ENCODE measurements at places on chromosomes 6 and 20. TPM values are rescaled to one million over a fixed set of nuclear protein-coding genes. Genes with fewer than 3 reads are reported as not detected.
A peak's percentile ranks its signal among the peaks of the same experiment; 100 is the strongest.

- no peaks in the 10 kb centered on the region for H3K36me3 ChIP-seq
- peaks cover 13% of the 10 kb centered on the region for H3K4me1 ChIP-seq
- no peak overlapping the region for H3K4me3 ChIP-seq
- H3K27me3 ChIP-seq: no peaks in the 10 kb centered on the region
Measured at GRCh38 chr6:54053881-54054391, 57.3 kb upstream of the MLIP start.

FAM209A gene
- 0.21 TPM for polyA plus RNA-seq

- H3K4me1 ChIP-seq: peaks cover 11% of the 10 kb centered on the region
- H3K36me3 ChIP-seq: no peaks in the 10 kb centered on the region
- peak; percentile 42 for DNase-seq
- H3K27ac ChIP-seq: no peak within 1 kb of the TSS
- H3K4me3 ChIP-seq: peak within 1 kb of the TSS; percentile 32
Measured at GRCh38 chr6:70956451-70957283, at the start of gene B3GAT2. TSS of gene B3GAT2 (minus strand) at chr6:70957060. CDS start at chr6:70956429, 631 bp downstream.

DNA sequence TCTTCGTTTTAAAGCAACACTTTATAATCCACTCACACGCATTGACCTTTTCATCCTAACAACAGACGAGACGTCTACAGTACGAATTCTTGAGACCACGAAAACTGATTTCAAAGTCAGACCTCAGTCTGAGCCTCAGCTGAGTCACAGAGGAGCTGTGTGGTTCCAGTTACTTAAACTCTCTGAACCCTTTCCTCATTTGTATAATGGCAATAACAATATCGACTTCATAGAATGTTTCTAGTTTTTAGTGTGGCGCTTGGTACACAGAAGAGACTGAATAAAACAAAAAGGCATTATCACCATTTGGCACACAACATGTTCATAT is 236.9 kb downstream of the ATXN1 start:
- H3K36me3 ChIP-seq: peaks cover 15% of the 10 kb centered on the region
- H3K4me3 ChIP-seq: no peak overlapping the region
- no peak overlapping the region for H3K27ac ChIP-seq
- no peak for DNase-seq
- H3K4me1 ChIP-seq: no peaks in the 10 kb centered on the region
- H3K27me3 ChIP-seq: no peaks in the 10 kb centered on the region

DNA sequence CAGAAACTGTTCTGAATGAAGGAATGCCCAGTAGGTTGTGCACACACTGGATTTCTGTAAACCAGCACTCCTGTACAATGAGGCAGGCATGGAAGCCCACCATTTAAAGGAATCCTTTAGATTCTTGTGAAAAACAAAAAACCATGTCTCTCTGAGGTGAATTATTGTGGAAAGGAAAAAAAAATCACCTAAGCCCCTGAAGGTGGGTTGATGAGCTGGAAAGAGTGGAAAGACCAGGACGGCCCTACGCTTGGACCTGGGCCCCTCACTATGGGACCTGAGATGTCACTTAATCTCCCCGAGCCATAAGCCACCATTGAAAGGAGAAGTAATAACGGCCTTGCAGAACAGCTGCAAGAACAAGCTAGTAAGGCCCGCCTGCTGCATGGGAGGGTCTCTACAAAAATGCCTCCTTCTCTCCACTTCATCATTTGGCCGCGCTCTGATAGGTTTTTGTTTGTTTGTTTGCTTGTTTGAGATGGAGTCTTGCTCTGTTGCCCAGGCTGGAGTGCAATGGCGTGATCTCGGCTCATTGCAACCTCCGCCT is 68.8 kb downstream of the RAB44 start:
- H3K27ac ChIP-seq: no peak overlapping the region
- no peaks in the 10 kb centered on the region for H3K4me1 ChIP-seq
- H3K4me3 ChIP-seq: no peak overlapping the region
- DNase-seq: no peak
- no peaks in the 10 kb centered on the region for H3K27me3 ChIP-seq

GRCh38 chr6:144659202-144660182 is 374.4 kb downstream of the UTRN start:
- no peak for DNase-seq
- peak overlapping the region; percentile 18 for H3K4me3 ChIP-seq
- no peaks in the 10 kb centered on the region for H3K27me3 ChIP-seq
- peaks cover 33% of the 10 kb centered on the region for H3K4me1 ChIP-seq

DNA sequence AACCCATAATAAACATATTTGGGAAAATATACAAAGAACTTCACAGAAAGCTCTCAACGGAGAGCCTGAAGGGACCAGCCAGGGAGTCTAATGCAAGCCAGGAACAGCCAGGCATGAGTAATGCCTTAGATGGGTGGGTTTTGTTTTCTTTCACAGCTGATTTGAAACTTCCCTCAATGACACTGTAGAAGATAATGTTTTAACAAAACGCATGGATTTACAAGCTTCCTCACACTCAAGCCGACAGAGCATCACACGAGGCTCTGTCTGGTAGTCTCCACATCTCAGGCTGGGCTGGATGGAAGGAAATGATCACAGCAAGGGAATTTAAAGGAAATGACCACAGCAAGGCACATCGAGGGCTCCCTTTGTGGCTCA is 113.9 kb downstream of the GMPR start:
- H3K36me3 ChIP-seq: no peaks in the 10 kb centered on the region
- no peak for DNase-seq
- H3K4me3 ChIP-seq: no peak overlapping the region
- H3K27ac ChIP-seq: peak overlapping the region; percentile 3
- no peaks in the 10 kb centered on the region for H3K4me1 ChIP-seq

DNA sequence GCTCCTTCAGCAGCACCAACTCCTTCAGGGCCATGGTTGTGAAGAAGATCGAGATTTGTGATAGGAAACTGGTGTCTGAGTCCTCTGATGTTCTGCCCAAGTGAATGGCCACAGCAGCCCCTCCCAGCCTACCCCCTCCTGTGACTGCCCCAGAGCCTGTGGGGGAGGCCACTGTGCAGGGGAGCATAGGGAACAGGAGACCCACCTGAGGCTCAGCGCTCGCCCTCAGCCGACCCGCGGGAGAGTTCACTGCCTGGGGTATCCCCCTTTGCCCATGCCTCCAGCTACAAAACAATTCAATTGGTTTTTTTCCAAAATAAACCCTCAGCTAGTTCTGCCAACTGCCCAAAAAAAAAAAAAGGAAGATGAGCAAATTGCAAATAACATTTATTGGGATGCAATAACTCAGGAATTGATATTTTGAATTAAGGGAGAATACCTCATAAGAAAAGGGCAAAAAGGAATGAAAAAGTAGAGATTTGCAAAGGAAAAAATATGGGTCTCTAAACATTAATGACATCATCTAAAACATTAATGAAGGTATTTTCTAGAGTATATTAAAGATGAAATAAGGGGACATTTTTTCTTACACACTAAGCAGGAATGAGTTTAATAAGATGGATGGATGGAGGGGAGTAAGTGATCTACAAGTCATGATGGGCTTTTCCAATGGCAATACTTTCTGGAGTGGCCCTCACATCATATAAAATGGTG is 46.1 kb downstream of the KIAA0319 start:
- no peak overlapping the region for H3K27ac ChIP-seq
- no peaks in the 10 kb centered on the region for H3K4me1 ChIP-seq
- H3K36me3 ChIP-seq: no peaks in the 10 kb centered on the region

- H3K27me3 ChIP-seq: no peaks in the 10 kb centered on the region
- H3K4me3 ChIP-seq: no peak overlapping the region
- DNase-seq: no peak
- H3K36me3 ChIP-seq: no peaks in the 10 kb centered on the region
- H3K27ac ChIP-seq: no peak overlapping the region
Measured at GRCh38 chr20:31817461-31817860, 1.7 kb upstream of the MYLK2 start.

IMPG1 gene
- polyA plus RNA-seq: 3.4 TPM

HLA-DQA2 gene
- 1.8 TPM for polyA plus RNA-seq

MRAP2 gene
- polyA plus RNA-seq: 1.7 TPM

DNA sequence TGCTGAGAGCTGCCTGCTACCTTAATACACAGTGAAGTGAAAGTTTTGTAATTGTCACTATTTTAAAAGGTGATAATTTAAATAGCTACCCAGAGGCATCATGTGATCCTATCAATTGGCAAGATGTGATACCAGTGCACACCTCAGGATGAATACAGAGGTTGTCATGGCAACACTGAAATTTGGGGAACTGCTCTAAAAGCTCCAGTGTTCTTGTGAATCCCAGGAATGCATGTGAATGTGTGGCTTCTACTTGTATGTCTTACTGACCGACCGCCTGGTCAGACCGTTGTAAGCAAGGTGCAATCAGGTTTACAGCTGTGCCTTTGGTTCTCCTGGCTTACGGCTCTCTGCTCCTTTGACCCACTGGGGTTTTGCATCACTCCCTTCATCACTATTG is 146.3 kb upstream of the GJE1 start:
- no peaks in the 10 kb centered on the region for H3K4me1 ChIP-seq
- H3K27ac ChIP-seq: no peak overlapping the region
- H3K27me3 ChIP-seq: no peaks in the 10 kb centered on the region
- H3K4me3 ChIP-seq: no peak overlapping the region
- no peak for DNase-seq

- no peaks in the 10 kb centered on the region for H3K27me3 ChIP-seq
- no peak overlapping the region for H3K4me3 ChIP-seq
- peak overlapping the region; percentile 68 for H3K27ac ChIP-seq
- peak; percentile 87 for DNase-seq
- H3K36me3 ChIP-seq: no peaks in the 10 kb centered on the region
- peaks cover 39% of the 10 kb centered on the region for H3K4me1 ChIP-seq
Measured at GRCh38 chr6:113352831-113353230, 504.3 kb upstream of the MARCKS start.

DNA sequence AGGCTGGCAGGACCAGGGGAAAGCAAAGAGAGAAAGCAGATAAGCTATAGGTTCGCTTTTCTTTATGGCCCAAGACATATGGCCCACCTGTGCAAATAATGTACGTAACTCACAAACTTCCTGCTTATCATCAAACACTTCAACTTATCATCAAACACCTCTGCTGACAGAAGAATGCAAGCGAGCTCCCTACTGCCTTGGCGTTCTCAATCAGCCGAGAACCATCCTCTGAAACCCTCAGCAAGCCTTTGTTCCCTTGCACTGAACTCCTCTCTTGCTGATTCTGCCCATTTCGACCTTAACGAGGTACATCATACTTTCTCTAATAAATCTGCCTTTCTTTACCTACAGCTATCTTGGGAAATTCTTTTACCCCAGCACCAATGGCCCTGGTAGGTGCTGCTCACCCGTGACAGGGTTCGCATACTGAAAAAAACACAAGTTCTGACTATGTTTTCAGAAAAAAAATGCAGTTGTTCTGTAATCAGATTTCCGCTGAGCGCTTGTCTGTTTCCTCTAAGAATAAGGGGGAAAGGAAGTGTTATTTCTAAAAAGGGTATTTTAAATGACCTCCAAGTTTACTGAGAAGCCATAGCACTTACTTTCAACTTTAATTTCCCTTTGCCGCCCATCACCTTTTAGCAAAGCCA is 28.3 kb downstream of the SERPINB6 start:
- H3K27me3 ChIP-seq: no peaks in the 10 kb centered on the region
- peaks cover 6% of the 10 kb centered on the region for H3K4me1 ChIP-seq
- DNase-seq: no peak
- H3K27ac ChIP-seq: no peak overlapping the region
- H3K4me3 ChIP-seq: no peak overlapping the region
- peaks cover 13% of the 10 kb centered on the region for H3K36me3 ChIP-seq

MTO1 gene
- polyA plus RNA-seq: 24.0 TPM

XKR7 gene
- polyA plus RNA-seq: 0.81 TPM

DNA sequence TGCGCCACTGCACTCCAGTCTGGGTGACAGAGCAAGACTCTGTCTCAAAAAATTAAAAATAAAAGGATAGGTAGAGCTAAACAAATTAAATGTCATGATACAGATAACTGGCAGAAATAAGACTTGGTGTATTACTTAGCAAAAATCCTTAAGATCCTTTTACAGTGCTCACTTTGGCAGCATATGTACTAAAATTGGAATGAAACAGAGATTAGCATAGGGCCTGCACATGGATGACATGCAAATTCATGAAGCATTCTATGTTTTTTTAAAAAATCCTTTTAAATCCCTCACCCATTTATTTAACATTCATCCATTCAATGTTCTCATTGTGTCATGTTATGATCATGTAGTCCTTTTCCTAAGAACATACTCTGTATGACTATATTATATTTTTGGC is 528.8 kb downstream of the CD83 start:
- no peak for DNase-seq
- no peaks in the 10 kb centered on the region for H3K27me3 ChIP-seq
- H3K27ac ChIP-seq: no peak overlapping the region
- no peaks in the 10 kb centered on the region for H3K4me1 ChIP-seq
- no peaks in the 10 kb centered on the region for H3K36me3 ChIP-seq

DNA sequence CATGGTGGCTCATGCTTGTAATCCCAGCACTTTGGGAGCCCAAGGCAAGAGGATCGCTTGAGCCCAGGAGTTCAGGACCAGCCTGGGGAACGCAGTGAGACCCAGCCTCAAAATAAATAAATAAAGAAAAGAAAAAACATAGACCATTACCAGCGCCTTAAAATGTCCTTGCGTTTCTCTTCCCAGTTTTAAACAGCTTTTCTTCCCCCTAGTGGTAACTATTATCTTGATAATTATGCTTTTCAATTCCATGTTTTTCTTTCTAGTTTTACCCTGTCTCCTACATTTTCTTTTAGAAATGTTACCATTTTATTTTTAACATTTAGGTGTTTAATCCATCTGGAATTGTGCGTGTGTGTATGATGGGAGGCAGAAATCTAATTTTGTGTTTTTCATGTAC is 24.4 kb downstream of the DNAH8 start:
- H3K36me3 ChIP-seq: no peaks in the 10 kb centered on the region
- peaks cover 2% of the 10 kb centered on the region for H3K27me3 ChIP-seq
- no peak overlapping the region for H3K27ac ChIP-seq
- H3K4me1 ChIP-seq: no peaks in the 10 kb centered on the region
- H3K4me3 ChIP-seq: no peak overlapping the region

DNA sequence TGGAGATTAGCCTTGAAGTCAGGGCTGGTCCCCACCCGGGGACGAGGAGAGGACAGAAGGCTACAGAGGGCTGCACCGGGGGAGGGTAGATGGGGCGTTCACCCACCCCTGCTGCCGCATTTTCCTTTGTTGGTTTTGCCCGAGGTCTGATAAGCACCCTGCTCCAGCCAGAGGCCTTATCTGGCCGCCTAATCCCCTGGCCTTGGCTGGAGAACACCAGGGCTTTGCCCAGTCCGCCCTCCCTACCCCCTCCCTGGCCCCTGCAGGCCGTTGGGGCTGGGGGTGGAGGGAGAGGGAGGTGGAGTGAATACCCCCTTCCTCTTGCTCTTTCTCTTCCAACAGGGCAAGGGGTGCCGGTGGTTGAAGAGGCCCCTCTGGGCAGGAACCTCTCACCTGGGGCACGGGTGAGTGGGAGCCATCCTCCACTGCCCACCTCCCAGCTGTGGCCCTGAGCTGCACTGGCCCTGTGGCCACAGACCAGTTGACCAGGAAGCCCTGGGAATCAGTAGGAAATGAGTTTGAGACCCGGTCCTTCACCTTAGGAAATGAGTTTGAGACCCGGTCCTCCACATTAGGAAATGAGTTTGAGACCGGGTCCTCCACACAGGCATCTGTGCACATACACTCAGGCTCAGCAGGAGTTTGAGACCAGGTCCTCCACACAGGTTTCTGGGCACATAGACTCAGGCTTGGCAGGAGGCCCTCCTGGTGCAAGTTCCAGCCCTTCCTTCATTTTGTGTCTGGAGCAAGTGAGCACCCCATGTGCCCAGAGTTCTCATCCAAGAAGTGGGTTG is 12.0 kb upstream of the GATA5 start:
- no peaks in the 10 kb centered on the region for H3K36me3 ChIP-seq
- peaks cover 83% of the 10 kb centered on the region for H3K4me1 ChIP-seq
- H3K4me3 ChIP-seq: no peak overlapping the region
- no peaks in the 10 kb centered on the region for H3K27me3 ChIP-seq
- peak overlapping the region; percentile 97 for H3K27ac ChIP-seq

Data from large intestine (tissue), 12 donors.